Endothelial cell of umbilical vein (primary cell): ENCODE measurements at places on chromosomes 4 and X. TPM values are rescaled to one million over a fixed set of nuclear protein-coding genes. Genes with fewer than 3 reads are reported as not detected.
A peak's percentile ranks its signal among the peaks of the same experiment; 100 is the strongest.

DNA sequence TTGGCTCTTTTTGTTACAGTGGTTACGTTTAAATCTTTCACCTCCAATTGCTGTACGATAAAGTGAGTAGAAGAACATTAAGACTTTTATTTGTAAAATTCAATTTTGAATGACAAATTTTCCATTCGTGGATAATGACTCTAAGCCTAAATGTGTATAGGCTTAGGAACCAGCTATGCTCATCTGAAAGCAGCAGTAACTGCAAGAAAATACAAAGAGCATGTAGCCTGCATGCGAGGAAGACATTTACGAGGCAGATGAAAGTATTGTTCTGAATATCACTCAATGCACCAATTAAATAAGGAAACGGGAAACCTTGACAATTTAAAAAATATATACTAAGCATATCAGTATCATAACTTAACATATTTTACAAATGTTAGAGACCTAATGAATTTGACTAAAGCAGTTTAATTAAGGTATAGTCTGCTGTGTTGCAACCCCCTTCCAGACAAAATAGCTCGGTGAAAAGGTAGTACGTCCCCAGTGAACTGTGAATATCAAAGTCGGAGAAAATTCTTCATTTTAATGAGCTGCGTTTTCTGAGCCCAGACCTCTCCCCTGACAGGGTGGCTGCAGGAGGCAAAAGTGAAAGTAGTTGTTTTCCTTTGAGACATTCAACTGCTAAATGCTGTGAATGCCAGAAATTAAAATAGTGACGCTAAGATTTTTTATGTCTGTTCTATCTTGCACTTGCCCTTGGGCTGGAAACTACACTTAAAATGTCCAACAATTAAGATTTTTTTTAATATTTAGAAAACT lies 1236.5 kb upstream of the TENM3 start:
- no peak for DNase-seq
- no peaks in the 10 kb centered on the region for H3K27me3 ChIP-seq

- H3K27ac ChIP-seq = no peak overlapping the region
- no peak for DNase-seq
- H3K4me3 ChIP-seq = no peak overlapping the region
- H3K27me3 ChIP-seq = no peaks in the 10 kb centered on the region
- H3K4me1 ChIP-seq = no peaks in the 10 kb centered on the region
Measured at GRCh38 chrX:120568035-120568434, 7.3 kb upstream of the CUL4B start.

Gene PNMA5
- not detected in 2 replicates for total RNA-seq

GRCh38 chrX:100928660-100929613 lies at the start of gene XKRX:
TSS of gene XKRX (minus strand) at chrX:100928917. CDS start at chrX:100928304, 613 bp downstream.
- H3K4me1 ChIP-seq = peaks cover 7% of the 10 kb centered on the region
- no peaks in the 10 kb centered on the region for H3K36me3 ChIP-seq
- no peaks in the 10 kb centered on the region for H3K27me3 ChIP-seq
- DNase-seq = peak; percentile 26

GRCh38 chr4:110793381-110793801 lies 170.5 kb upstream of the PITX2 start:
- H3K27ac ChIP-seq = no peak overlapping the region
- no peaks in the 10 kb centered on the region for H3K27me3 ChIP-seq
- H3K4me1 ChIP-seq = no peaks in the 10 kb centered on the region
- no peak overlapping the region for H3K4me3 ChIP-seq
- no peak for DNase-seq

Gene ITM2A
- 3.9 and 5.6 TPM in 2 replicates for total RNA-seq

- H3K36me3 ChIP-seq = no peaks in the 10 kb centered on the region
- H3K27ac ChIP-seq = no peak overlapping the region
- DNase-seq = no peak
- H3K4me3 ChIP-seq = no peak overlapping the region
- no peaks in the 10 kb centered on the region for H3K4me1 ChIP-seq
Measured at GRCh38 chr4:63211375-63211774, 1197.9 kb downstream of the TECRL start.

Gene PIN4
- 9.9 and 10.4 TPM in 2 replicates for total RNA-seq
